ENCODE measurements at places on chromosomes 2 and 18. TPM values are rescaled to one million over a fixed set of nuclear protein-coding genes. Genes with fewer than 3 reads are reported as not detected.

Gene GLI2
- 31.4 TPM for total RNA-seq

Gene MFSD2B
- total RNA-seq, result 0.68 TPM

Gene NCKAP5
- total RNA-seq, result 0.61 TPM

Gene TANC1
- total RNA-seq, result 8.3 TPM

Gene REEP1
- 0.89 TPM for total RNA-seq

Gene MAL
- 0.27 TPM for total RNA-seq

Gene RAB17
- total RNA-seq, result 0.32 TPM

Gene EML6
- 1.2 TPM for total RNA-seq
